ENCODE measurements at places on chromosomes 16 and 17.
A peak's percentile ranks its signal among the peaks of the same experiment; 100 is the strongest.

GRCh38 chr17:58412961-58413586 is 4.3 kb downstream of the RNF43 start:
- no peak for DNase-seq

DNA sequence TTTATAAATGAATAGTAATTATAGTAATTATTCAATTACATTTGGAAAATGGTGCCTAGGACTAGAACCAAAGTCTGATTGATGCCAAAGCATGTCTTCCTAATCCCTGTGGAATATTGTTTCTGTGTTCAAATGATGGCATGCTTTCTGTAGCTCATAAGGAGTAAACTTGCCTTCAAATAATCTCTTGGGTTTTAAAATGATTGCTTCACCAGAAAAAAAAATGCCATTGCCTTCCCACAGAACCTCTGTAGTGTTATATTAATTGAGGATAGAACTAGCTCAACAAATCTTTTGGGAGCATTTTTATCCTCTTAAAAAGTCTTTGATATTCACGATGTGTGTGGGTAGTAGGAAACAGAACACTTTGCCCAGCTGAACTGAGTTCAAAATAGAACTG is 7.7 kb upstream of the TMEM100 start:
- DNase-seq = no peak

DNA sequence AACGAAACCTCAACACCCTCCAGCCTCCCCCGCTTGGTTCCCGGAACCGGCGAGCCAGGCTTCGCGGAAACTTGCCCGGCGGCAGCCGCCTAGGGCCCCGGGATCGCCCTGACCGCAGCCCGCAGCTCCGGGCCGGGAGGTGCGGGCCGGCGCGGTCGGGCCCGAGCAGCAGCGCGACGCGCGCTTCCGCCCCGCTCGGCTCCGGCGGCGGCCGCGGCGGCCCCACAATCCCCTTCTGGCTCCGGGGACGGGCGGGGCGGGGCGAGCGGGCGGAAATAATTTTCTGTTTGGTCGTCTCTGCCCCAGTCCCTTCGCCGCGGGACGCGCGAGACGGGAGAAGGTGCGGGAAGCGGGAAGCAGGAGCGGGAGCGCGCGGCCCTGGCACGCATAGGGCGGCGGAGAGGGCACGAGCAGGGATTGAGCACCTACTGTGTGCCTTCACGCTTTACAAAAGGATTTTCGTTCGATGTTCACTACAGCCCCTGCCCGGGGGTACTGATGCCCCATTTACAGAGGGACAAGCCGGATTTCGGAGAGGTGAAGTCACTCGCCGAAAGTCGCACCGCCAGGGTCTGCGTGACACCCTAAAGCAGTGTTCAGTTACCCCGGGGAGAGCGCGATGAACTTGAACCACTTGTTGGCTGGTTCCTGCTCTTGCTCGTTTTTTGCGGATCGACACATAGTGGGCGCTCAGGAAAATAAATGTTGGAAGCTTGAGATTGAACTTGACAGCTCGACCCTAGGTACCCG is 2.7 kb upstream of the MLLT6 start:
- DNase-seq = peak; percentile 76

DNA sequence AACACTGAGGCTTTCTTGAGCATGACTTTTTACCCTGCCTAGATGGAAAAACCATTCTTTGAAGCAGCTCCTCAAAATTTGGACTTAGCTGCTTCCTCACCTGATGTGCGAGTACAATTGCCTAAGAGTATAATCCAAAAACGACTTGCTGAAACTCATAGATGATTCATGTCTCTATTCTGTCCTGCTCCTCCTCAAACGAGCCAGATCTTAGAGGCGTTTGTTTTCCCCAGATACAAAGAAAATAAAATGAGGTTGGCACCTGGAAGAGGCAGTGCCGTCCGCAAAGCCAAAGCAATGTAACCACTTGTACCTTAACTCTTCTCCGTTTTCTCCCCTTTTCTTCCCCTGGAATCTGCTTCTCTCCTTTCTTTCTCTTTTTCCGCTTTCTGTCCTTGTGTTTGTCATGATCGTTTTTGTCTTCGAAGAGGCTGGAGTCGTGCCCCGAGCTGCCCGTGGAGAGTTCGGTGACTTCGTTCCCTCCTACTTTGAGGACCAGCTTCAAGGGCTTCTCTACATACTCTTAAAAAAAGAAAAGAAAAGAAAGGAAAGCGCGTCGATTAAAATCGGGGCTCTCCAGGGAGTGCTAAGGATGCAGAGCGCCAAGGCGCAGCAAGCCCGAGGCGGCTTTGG is 895 bp downstream of the BRD7 start:
- no peak for DNase-seq

- DNase-seq = no peak
Measured at GRCh38 chr16:12416136-12416787, 387.4 kb downstream of the CPPED1 start.

DNA sequence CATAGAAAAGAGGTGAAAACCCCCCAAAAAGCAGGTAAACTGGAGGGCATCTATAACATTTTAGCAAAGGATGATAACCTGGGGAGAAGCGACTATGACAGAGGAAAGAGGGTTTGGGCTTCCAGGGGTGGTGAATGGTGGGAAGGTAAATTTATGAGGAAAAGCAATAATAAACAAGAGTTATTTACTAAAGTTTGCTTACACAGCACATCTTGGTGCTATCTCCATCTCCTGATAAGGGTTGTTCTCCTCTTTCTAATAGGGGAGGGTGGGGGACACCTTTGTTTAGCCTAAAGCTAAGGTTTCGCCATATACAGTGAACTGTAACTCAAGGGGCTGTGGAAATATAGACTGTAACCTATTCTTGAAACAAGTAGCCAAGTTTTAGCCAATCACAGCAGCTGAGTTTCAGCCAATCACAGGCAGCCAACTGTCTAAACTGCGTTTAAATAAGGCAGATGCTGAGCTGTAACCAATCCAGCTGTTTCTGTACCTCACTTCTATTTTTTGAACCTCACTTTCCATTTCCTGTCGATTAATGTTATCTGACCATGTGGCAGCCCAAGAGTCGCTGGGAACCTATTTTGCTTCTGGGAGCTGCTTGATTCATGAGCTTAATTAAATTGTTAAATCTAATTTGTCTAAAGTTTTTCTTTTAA is 191.8 kb downstream of the MAP2K6 start:
- no peak for DNase-seq

GRCh38 chr17:65027305-65027704 is 29.2 kb downstream of the GNA13 start:
- DNase-seq = no peak

DNA sequence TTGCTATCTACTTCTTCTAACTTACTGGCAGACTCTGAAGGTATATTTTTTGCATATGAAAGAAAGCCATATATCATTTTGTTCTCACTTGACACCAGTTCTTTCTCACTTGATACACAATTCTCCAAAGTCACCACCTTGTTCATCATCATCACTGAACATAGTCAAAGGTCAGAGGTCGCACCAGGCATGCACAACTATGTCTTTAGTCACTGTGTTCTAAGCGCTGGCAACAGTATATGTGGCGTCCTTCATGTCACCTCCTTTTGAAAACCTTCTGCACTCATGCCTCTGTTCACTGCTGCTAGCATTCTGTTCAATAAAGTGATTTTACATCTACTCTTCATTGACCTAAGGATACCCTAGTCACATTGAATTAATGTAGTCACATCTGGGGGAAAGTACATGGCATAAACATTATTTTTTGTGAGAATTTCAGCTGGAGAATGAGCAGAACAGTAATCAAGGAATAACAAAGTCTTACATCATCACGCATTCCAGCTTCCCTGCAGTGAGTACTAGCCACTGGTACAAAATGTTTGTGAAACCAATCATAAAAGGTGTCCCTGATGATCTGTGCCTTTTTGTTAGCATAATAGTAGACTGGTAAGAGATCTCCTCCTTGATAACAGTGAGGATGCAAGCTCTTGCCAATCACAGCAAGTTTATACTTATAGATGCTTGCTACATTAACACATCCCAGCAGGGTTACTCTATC is 20.5 kb upstream of the TBX4 start:
- DNase-seq = no peak

Data from NCI-H1092 (cell line).